M059J (cell line): ENCODE measurements at places on chromosomes 1 and 21. TPM values are rescaled to one million over a fixed set of nuclear protein-coding genes. Genes with fewer than 3 reads are reported as not detected.

DNA sequence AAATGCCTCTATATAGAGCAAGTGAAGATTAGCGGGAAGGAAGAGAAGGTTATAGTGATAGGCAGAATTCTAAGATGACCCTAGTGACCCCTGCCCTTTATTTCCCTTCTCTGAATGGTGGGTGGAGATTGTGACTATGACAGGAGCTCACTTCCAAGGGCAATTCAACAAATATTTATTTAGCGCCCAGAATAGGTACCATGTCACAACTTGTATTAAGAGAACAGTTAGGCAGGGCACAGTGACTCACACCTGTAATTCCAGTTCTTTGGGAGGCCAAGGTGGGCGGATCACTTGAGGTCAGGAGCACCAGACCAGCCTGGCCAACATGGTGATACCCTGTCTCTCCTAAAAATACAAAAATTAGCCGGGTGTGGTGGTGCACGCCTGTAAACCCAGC, 236.0 kb upstream of the POGK start:
- DNase-seq = no peak

The SLC25A33 gene
- 11.3 and 15.5 TPM in 2 replicates for total RNA-seq

The KCNA2 gene
- not detected in 2 replicates for total RNA-seq

The SPATA45 gene
- total RNA-seq = 1.8 TPM in 1 of 2 replicates, not detected in the other

The OR2T11 gene
- total RNA-seq = not detected in 2 replicates

DNA sequence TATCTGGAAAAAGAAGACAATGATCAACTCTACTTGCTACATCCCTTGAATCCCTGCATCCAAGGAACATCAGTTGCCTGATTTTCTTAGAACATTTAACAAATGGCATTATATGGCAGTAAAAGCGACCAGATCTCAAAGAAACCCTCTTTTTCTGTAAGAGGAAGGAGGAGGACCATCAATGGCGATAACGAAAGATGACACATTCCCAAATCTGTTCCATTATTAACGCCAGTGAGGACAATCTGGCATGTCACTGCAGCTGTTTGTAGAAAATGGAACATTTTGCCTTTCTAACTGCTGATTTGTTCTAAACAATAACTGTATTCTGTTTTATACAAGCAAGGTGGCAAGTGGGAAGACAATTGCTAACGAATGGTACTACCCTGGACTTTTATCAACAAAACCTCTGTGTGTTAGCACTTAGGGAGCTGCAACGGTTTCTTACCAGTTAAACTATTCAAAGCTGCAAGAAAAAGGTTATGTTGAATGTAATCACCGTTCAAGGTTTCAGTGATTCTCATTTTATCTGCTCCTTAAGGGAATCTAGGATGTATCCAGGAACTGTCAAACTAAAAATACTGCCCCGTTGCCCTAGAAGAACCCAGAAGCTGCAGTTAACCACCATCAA, 251.9 kb downstream of the SDCCAG8 start:
- no peak for DNase-seq
